ENCODE measurements at places on chromosomes 4 and X. TPM values are rescaled to one million over a fixed set of nuclear protein-coding genes. Genes with fewer than 3 reads are reported as not detected.

DNA sequence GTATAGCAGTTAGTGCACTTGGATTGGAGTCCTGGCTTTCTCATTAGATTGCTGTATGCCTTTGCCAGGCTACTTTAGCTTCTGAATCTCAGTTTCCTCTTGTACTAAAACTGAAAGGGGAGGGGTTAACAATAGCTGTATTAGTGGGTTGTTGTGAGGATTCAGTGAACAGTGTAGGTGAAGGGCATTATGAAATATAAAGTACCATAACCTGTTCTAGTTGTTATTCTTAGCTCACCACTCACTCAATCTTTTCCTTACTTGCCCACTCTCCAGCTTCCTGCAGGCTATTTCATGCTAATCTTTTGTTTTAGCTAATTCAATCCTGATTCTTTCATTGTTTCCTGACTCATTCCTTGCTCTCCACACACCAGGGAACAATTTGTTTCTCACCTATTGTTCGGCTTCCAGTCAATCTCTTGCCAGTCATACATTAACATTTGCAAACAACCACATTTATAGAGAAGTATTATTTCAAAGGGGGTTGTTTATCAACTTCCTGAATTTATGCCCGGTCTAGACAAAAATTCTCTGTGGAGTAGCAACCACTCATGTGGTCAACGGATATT is 50.6 kb upstream of the EDA start:
- H3K27me3 ChIP-seq, result no peaks in the 10 kb centered on the region
- no peak overlapping the region for H3K4me3 ChIP-seq
- no peak overlapping the region for H3K27ac ChIP-seq
- H3K4me1 ChIP-seq, result no peaks in the 10 kb centered on the region
- no peaks in the 10 kb centered on the region for H3K36me3 ChIP-seq
- DNase-seq, result no peak

DNA sequence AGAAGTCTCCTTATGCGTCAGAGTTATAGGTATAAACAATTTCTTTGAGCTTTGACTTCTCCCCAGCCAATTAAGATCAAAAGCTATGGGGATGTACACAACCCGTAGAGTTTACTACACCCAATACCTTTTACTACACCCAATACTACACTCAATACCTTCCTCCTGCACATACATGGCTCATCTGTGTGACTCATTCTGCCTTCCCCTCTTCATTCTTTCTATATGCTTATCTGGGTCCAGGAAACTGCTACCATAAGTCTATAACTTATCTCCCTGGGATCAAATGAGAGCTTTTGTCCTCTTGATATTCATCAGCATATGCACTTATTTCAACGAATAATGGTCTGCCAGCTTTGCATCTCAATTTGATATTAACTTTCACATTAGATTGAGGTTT is 28.2 kb downstream of the ANKRD50 start:
- H3K27ac ChIP-seq, result no peak overlapping the region
- no peaks in the 10 kb centered on the region for H3K4me1 ChIP-seq
- H3K4me3 ChIP-seq, result no peak overlapping the region
- no peak for DNase-seq
- no peaks in the 10 kb centered on the region for H3K36me3 ChIP-seq

GRCh38 chrX:143298663-143299241 is 218.5 kb downstream of the SPANXN3 start:
- peak; percentile 20 for DNase-seq
- no peak overlapping the region for H3K27ac ChIP-seq
- no peaks in the 10 kb centered on the region for H3K36me3 ChIP-seq
- H3K27me3 ChIP-seq, result no peaks in the 10 kb centered on the region
- no peak overlapping the region for H3K4me3 ChIP-seq
- H3K4me1 ChIP-seq, result no peaks in the 10 kb centered on the region

GRCh38 chr4:96375367-96375766 is 535.5 kb downstream of the PDHA2 start:
- no peak for DNase-seq
- H3K4me3 ChIP-seq, result no peak overlapping the region
- H3K4me1 ChIP-seq, result no peaks in the 10 kb centered on the region

TMEM35A gene
- 18.5 TPM for total RNA-seq

DNA sequence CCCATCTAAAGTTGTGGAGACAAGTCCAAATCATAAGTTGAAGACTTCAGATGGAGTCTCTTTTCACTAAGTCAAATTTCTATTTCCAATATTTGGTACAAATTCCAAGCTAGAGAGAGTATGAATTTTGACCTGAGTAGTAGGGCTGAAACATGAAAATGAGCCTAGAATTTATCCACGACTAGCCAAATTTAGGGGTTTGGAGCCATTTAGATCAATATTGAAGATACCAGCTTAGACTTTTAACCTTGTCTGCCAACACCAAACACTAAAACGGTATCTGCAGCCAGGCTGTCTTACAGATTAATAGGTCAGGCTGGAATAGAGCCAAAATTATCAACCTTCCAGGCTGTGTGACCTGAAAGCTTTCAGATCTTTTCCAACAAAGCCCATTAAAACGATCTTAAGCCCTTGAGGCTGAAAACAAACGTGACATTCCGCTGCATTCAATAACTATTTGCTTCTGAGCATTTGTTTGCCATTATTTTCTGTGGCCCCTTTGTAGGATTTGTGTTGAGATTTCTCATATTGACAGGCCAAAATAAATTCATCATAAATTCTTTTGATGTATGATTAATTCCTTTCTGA is 268.7 kb upstream of the DKK2 start:
- no peak overlapping the region for H3K4me3 ChIP-seq
- H3K27me3 ChIP-seq, result no peaks in the 10 kb centered on the region
- H3K36me3 ChIP-seq, result no peaks in the 10 kb centered on the region
- H3K27ac ChIP-seq, result no peak overlapping the region
- H3K4me1 ChIP-seq, result no peaks in the 10 kb centered on the region
- DNase-seq, result no peak

GRCh38 chr4:70914000-70914399 is 11.8 kb downstream of the MOB1B start:
- H3K27ac ChIP-seq, result no peak overlapping the region
- no peak overlapping the region for H3K4me3 ChIP-seq
- no peak for DNase-seq
- no peaks in the 10 kb centered on the region for H3K4me1 ChIP-seq

DNA sequence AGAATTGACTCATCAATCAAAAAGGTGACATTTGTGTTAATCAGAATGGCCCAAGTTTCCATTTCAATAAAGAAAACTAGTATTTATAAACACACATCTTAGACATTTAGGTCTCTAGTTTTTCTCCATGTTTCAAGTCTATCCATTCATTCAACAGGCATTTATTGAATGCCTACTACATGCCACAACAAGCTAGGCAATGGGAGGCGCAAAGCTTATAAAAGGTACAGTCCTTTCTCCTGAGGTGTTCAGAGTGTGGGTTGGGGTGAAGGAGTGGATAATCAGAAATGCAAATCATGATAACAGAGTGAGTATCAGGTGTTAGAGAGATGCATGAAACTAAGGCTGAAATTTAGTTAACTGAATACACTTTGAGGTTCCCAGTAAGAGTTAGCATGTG is 78.0 kb downstream of the HCCS start:
- H3K36me3 ChIP-seq, result no peaks in the 10 kb centered on the region
- H3K4me3 ChIP-seq, result no peak overlapping the region
- no peak for DNase-seq
- H3K4me1 ChIP-seq, result no peaks in the 10 kb centered on the region
- peaks cover 7% of the 10 kb centered on the region for H3K27me3 ChIP-seq

DNA sequence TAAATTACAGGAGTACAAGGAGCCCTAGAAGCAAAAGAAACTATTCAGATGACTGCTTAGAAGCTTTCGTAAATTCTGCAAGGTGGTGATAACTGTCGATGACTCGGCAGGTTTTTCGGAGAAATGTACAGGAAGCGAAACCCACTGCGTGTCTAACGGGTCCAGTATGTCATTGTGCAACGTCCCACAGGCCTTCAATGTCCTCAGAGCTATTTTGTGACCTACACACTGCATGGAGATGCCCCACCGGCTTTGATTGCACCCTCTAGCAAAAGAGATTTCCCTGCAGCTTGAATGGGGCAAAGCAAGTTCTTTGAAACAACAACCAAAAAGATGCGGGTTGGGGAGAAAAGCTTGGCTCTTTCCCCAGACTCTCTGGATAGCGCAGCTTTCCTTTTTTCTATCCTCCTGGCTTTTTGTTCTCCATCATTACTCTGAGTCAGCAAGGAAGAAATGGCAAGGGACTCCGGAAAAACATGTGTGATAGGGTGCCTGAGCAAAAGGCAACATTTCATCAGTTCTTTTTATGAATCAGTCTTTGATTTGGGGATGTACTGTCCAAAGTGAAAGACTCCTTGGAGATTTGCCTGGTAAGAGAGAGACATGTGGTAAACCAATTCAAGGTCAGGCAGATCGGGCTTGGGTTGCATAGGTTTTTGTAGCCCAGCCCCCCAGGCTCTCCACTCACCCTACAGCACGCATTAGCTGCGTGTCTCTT is 112.0 kb upstream of the TBL1X start:
- peaks cover 12% of the 10 kb centered on the region for H3K4me1 ChIP-seq
- no peaks in the 10 kb centered on the region for H3K36me3 ChIP-seq
- DNase-seq, result peak; percentile 67
- H3K27me3 ChIP-seq, result peaks cover 5% of the 10 kb centered on the region
- H3K4me3 ChIP-seq, result no peak overlapping the region

MAP3K15 gene
- total RNA-seq, result 0.59 TPM

GRCh38 chr4:97367878-97368277 is 775.4 kb downstream of the STPG2 start:
- H3K27me3 ChIP-seq, result no peaks in the 10 kb centered on the region
- H3K4me1 ChIP-seq, result no peaks in the 10 kb centered on the region
- no peak overlapping the region for H3K27ac ChIP-seq
- no peak for DNase-seq

BEX2 gene
- 61.2 TPM for total RNA-seq

GRCh38 chr4:78155616-78156105 is 98.5 kb downstream of the FRAS1 start:
- H3K4me1 ChIP-seq, result no peaks in the 10 kb centered on the region
- no peaks in the 10 kb centered on the region for H3K36me3 ChIP-seq
- H3K4me3 ChIP-seq, result no peak overlapping the region
- DNase-seq, result no peak

GRCh38 chr4:173434231-173434630 is 35.3 kb upstream of the SCRG1 start:
- H3K27ac ChIP-seq, result no peak overlapping the region
- DNase-seq, result no peak
- peaks cover 2% of the 10 kb centered on the region for H3K4me1 ChIP-seq
- H3K27me3 ChIP-seq, result no peaks in the 10 kb centered on the region
- H3K4me3 ChIP-seq, result no peak overlapping the region
- H3K36me3 ChIP-seq, result no peaks in the 10 kb centered on the region

DNA sequence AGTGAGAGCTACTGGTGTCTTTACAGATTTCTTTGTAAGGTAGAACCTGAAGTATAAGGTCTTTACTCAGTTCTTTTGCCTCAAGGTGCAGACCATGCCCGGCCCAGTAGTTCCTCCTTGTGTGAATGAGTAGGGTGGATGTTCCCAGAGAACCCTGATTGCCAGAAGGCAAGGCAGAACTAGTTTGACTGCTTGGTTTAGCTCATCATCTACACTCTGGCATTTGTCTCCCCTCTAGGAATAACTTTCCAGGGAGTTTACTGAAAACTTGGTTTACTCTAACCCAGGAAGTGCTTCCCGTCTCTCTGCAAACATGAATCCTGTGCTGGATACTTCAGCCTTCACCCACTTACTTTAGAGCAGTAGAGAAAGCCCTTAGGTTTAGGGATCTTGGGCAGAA is 29.1 kb downstream of the MCUB start:
- no peaks in the 10 kb centered on the region for H3K4me1 ChIP-seq
- no peak for DNase-seq
- H3K27me3 ChIP-seq, result no peaks in the 10 kb centered on the region
- H3K4me3 ChIP-seq, result no peak overlapping the region

DNA sequence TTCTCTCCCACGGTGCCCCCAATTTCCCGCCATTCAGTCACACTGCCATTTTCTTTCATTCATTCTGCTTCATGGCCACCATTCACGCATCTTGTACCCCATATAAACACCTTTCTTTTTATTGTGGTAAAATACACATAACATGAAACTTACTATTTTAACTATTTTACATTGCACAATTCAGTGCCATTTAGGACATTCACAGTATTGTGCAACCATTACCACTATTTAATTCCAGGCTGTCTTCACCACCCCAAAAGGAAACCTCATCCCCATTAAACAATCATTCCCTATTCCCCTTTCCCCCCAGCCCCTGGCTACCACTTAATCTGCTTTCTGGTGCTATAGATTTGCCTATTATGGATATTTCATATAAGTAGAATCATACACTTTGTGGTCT is 15.9 kb downstream of the SPACA5 start:
- no peak for DNase-seq
- no peak overlapping the region for H3K27ac ChIP-seq
- no peaks in the 10 kb centered on the region for H3K36me3 ChIP-seq
- no peak overlapping the region for H3K4me3 ChIP-seq

DNA sequence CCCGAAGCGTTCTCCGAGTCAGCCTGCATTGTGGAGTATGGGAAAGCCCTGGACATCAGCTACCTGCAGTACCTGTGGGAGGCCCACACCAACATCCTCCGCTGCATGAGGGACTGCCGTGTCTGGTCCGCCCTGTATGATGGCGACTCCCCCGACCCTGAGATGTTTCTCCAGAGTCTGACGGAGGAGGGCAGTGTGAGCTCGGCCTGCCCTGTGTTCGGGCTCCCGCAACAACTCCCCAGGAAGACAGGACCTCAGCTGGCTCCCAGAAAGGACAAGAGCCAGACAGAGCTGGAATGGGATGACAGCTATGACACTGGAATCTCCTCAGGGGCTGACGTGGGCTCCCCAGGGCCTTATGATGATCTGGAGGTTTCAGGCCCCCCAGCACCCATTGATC is 111.3 kb downstream of the GATB start:
- H3K27me3 ChIP-seq, result no peaks in the 10 kb centered on the region
- peaks cover 2% of the 10 kb centered on the region for H3K4me1 ChIP-seq
- H3K36me3 ChIP-seq, result no peaks in the 10 kb centered on the region
- DNase-seq, result no peak
- H3K4me3 ChIP-seq, result no peak overlapping the region

DNA sequence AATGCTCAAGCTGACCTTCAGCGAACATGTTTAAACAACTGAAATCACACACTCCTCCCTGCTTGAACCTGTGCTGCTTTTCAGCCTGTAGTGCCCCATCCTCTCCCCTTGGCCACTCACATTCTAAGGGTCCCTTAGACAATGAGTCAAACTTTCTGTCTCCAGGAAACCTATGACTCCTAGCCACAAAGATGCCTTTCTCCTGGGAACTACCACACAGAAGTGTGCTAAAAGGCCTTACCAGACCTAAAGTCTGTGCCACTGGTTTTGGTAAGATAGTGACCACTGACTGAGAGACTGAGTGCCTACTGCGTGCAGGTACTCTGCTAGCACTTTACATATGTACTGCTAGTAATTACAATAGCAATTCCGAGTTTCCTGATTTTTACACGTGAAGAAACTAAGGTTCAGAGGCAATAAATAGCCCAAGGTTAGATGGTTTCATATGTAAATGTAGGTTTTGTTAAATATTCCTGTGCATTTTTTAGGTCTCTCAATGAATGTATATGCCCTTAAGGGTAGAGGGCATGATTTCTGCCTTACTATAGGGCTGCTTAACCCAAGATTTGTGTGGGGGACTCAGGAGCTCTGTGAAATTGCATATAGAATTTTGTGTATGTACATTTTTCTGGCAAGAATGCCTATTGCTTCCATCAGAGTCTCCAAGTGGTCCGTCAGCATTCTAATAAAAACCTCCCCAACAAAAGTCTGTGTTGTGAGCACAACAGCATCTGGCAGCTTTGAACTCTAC is 71.1 kb downstream of the NSG1 start:
- peaks cover 5% of the 10 kb centered on the region for H3K4me1 ChIP-seq
- H3K4me3 ChIP-seq, result no peak overlapping the region
- DNase-seq, result no peak
- no peak overlapping the region for H3K27ac ChIP-seq
- no peaks in the 10 kb centered on the region for H3K27me3 ChIP-seq

GRCh38 chr4:1081689-1082040 is 31.7 kb downstream of the RNF212 start:
- H3K27ac ChIP-seq, result no peak overlapping the region
- no peaks in the 10 kb centered on the region for H3K36me3 ChIP-seq
- H3K27me3 ChIP-seq, result no peaks in the 10 kb centered on the region
- no peak for DNase-seq
- H3K4me3 ChIP-seq, result no peak overlapping the region

All from spinal cord (tissue), 10 donors.